ENCODE measurements at places on chromosomes 1 and 21. TPM values are rescaled to one million over a fixed set of nuclear protein-coding genes. Genes with fewer than 3 reads are reported as not detected.

Gene PTGS2
- not detected for total RNA-seq

Gene BLACAT1
- total RNA-seq = 0.34 TPM

Gene SRSF4
- total RNA-seq = 97.3 TPM

Gene FBXO44
- total RNA-seq = 32.9 TPM

Gene CAP1
- total RNA-seq = 732 TPM

Gene NPR1
- total RNA-seq = not detected

Gene CACNA1S
- not detected for total RNA-seq

Gene NLRP3
- 4.1 TPM for total RNA-seq

Gene SLC35E2B
- 77.9 TPM for total RNA-seq

Gene SZRD1
- 141 TPM for total RNA-seq

Gene RAB13
- total RNA-seq = 1.3 TPM

Gene NBPF9
- 42.5 TPM for total RNA-seq

Gene RHOU
- total RNA-seq = 8.0 TPM

All from activated naive CD4-positive, alpha-beta T cell treated with anti-CD3 and anti-CD28 coated beads, Interleukin-2, amount 10 ng/mL, durations not matched to agents 5 hours and 36 hours (primary cell).